ENCODE measurements at places on chromosomes 16 and 17.

DNA sequence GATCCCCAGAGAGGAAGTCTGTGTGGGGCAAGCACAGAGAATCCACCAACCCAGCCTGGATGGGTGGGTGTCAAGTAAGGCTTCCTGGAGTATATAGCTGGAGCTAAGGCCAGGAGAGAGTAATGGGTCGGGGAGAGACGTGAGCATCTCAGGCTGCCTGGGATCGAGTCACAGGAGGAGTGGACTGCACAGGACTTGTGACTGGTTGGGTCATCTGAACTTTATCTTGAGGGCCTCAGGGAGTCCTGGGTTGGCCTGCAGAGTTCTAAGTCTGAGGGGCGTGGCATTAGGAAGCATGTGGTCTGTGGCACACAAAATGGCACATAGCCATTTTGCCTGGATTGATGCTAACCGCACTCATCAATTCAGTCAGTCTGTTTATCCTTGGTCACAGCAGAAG is 1.5 kb downstream of the PLA2G15 start:
- no peak for DNase-seq

- DNase-seq = no peak
Observed at GRCh38 chr16:29790949-29791844, 646 bp downstream of the KIF22 start.

- DNase-seq = no peak
Observed at GRCh38 chr16:25066426-25066746, 45.2 kb upstream of the LCMT1 start.

GRCh38 chr17:13634021-13634420 is 32.3 kb upstream of the HS3ST3A1 start:
- DNase-seq = no peak

DNA sequence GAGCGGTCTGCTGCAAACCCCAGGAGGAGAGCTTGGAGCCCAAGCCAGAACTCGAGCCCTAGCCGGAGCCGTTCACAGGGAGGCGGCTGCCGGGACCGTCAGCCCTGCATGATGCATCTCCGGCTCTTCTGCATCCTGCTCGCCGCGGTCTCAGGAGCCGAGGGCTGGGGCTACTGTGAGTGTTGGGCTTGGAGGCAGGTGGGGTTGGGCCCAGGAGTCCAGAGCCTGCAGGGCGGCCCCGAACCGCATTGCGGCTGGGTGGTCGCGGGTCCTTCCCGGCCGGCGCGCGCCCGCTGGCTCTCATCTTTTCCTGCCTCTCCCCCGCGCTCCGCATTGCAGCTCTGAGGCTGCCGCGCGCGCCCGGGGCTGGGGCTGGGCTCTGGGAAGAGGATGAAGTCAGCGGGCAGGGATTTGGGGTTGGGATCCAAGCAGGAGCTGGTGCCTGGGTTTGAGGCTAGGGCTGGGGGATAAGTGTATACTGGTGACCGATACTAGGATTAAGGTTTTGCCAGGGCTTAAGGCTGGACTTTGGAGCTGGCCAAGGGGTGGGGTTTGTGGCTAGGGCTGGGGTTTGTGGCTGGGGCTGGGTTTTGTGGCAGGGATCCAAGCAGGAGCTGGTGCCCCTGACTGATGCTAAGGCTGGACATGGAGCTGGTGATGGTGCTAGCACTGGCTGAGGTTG is 532 bp downstream of the CNTNAP1 start:
- peak; percentile 56 for DNase-seq

GRCh38 chr17:36935671-36936454 is 1.4 kb upstream of the LHX1 start:
- DNase-seq = no peak

GRCh38 chr16:50847166-50847565 is 105.3 kb downstream of the CYLD start:
- DNase-seq = no peak

DNA sequence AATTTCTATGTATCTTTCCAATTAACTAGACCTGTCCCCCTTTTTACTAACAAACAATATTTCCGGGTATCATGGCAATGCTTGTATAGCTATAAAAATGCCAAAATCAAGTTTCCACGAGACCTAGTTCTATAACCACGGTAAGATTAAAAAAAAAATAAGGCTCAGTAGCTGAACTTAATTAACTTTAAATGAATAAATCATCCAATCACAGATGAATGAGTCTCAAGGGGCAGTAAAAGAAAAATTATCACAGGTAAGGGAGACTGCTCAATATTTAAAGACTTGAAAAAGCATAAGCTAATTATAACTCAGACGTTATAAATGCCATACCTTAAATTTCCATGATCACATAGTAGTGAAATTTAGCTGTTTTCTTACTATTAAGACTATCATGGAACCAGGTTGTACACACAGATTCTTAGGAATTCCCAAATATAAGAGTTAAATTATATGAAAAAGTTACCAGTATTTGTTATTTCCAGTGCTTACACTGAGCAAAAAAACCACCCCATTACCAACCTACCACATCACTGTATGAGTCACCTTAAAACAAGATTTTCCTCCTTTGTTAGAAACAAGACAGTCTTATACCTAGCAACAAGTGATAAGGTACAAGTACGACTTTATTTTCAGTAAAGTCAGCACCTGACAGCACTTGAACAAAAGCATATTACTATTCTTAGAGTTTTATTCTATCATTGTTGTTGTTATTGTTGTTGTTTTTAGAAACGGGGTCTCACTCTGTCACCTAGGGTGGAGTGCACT is 20.6 kb downstream of the SSH2 start:
- DNase-seq = no peak

DNA sequence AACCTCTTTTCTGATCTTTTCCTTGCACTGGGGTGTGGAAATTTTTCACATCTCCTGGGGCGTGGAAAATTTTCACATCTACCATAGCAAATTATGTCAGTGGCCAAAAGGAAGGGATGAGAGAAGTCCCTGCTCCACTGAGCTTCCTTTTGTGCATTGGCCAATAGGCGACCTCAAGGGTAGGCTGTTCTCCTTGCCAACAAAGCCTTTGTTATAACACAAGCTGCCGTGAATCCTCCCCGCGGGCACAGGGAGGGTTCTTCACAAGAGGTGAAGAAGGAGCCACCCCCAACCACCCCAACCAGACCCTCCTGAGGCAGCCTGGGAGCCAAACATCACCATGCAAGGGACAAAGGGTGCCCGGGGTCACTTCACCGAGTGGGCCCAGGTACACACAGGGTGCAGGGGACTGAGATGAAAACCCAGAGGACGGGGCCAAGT is 6.5 kb downstream of the SLC5A11 start:
- no peak for DNase-seq

DNA sequence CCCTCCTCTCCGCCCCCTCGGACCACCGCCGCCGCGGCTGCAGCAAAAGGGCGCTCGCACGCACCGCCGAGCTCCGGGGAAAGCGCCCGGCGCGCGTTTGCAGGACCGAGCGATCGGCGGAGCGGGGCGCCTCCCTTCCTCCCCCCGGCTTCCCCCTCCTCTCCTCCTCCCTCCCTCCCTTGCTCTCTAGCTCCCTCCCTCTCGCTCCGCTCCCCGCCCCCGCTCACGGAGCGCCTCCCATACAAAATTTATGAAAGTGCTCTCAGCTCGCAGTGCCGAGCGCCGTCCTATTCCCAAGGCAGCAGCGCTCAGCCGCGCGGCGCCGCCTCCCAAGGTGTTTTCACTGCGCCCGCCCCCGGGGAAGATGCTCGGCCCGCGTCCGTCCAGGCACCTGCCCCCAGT is at the start of gene RTN4RL1:
Gene RTN4RL1, minus strand, starts transcription at position 115 of the 402 bp plus-strand sequence. CDS start 469 bp downstream, outside the sequence.
- DNase-seq = peak; percentile 77

GRCh38 chr17:39461926-39462569 is 762 bp downstream of the CDK12 start:
- DNase-seq = no peak

DNA sequence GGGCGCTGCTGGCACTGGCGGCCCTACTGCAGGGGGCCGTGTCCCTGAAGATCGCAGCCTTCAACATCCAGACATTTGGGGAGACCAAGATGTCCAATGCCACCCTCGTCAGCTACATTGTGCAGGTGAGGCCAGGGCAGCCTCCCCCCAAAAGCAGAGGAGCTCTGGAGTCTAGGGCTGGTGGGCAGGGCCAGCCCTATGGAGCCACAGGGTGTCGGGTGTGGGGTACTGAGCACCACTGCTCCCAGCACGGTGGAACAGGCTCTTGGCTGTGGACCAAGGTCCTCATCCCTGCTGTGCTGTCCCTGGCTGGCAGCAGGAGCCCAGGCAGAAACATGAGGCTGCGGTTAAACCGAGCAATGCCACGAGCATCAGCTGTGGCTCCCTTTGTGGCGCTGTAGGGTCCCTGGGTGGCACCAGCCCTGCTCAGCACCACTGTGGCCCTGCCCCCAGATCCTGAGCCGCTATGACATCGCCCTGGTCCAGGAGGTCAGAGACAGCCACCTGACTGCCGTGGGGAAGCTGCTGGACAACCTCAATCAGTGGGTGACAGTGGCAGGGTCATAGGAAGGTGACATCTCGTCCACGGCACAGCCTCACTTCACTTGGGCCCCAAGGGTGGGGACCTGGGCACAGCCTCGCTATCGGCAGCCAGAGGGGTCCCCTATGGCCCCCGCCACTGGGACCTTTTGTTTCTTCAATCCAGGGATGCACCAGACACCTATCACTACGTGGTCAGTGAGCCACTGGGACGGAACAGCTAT is 1.1 kb downstream of the DNASE1 start:
- no peak for DNase-seq

- DNase-seq = no peak
Observed at GRCh38 chr16:314351-314750, 31.4 kb downstream of the PDIA2 start.

GRCh38 chr17:79993390-79994227 is 42.1 kb downstream of the TBC1D16 start:
- DNase-seq = peak; percentile 75

- DNase-seq = no peak
Observed at GRCh38 chr16:57993438-57993837, 7.0 kb downstream of the ZNF319 start.

DNA sequence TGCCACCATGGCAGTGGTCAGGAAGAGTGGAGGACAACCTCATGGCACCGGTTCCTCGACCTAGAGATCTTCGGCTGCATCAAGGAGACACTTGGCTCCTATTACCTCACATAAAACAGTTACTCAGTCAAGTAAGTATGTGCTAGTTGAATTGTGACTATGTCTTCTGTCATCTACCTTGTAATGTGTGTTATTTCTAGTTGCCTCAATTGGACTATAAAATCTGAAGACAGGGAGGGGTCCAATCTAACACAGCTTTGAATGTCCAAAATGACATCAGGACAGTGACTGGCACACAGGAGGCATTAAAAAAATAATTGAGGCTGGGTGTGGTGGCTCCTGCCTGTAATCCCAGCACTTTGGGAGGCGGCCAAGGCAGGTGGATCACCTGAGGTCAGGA is 17.2 kb downstream of the C16orf86 start:
- DNase-seq = no peak

DNA sequence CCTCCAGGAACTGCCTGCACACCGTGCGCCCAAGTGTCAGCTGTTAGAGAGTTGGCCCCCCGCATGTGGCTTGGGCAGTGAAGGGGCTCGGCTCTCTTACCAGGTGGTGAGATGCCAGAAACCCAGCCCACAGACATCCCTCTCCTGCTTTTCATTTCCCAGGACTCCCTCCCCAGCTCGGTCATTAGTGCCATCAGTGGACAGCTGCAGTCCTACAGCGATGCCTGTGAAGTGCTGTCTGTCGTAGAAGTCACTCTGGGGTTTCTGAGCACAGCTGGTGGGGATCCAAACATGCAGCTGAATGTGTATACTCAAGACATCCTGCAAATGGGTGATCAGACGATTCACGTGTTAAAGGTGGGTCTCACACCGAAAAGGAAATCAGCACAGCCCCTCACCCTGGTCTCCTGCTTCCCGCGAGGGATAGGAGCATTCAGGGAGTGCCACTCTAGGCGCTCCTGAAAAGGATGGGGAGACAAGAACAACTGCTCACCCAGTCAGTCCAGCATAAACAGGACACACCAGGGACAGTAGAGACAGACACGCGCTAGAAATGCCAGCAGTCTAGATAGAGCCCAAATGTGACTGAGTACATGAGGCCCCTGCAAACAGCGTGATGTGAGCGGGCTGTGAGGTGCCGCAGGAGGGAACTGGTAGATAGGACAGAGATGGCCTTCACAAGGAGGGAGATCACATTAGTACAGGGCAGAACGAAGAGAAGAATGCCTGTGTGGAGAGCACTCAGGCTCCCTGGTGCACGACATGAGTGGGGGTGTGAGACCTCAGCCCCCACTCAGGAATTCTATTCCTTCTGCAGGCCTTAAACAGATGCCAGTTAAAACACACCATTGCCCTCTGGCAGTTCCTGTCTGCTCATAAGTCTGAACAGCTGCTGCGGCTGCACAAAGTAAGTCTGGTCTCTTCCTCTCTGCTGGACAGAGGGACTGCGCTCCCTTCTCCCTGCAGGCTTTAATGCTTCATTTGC is 25.7 kb upstream of the ENDOV start:
- no peak for DNase-seq

- DNase-seq = no peak
Observed at GRCh38 chr16:23354246-23354645, 52.1 kb downstream of the SCNN1B start.

GRCh38 chr17:20010099-20010863 is 1.1 kb downstream of the SPECC1 start:
- DNase-seq = no peak

- no peak for DNase-seq
Observed at GRCh38 chr17:75998327-75998795, 2.3 kb upstream of the CDK3 start.

GRCh38 chr17:35749560-35750412 is 3.3 kb downstream of the GAS2L2 start:
- DNase-seq = no peak
